ENCODE measurements at places on chromosomes 11 and 22. TPM values are rescaled to one million over a fixed set of nuclear protein-coding genes. Genes with fewer than 3 reads are reported as not detected.

DNA sequence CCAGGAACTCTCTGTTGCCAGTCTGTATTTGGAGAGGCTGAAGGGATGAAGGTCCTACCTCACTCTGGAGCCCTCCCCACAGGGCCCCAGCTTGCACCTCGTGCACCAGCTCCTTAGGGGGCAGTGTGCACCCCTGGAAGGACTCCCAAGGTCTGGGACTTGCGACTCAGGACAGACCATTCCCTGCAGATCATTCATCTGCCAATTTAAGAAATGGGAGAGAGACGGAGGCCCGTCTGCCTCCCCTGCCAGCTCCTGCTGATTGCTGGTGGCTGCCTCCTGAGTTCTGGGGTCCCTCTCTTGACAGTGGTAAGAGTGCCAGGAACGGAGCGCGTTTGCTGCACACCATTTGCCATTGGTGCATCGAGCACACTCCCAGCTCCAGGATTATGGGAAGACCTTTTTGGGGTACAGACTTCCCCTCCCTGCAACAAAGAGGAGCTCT, 27.4 kb upstream of the MALAT1 start:
- no peak for DNase-seq

- DNase-seq: no peak
Measured at GRCh38 chr11:2303627-2304505, 2.1 kb downstream of the TSPAN32 start.

GRCh38 chr11:8225589-8226036, 38.1 kb downstream of the LMO1 start:
- DNase-seq: peak; percentile 67

GRCh38 chr11:61018059-61018458, 46.6 kb downstream of the CD6 start:
- no peak for DNase-seq

DNA sequence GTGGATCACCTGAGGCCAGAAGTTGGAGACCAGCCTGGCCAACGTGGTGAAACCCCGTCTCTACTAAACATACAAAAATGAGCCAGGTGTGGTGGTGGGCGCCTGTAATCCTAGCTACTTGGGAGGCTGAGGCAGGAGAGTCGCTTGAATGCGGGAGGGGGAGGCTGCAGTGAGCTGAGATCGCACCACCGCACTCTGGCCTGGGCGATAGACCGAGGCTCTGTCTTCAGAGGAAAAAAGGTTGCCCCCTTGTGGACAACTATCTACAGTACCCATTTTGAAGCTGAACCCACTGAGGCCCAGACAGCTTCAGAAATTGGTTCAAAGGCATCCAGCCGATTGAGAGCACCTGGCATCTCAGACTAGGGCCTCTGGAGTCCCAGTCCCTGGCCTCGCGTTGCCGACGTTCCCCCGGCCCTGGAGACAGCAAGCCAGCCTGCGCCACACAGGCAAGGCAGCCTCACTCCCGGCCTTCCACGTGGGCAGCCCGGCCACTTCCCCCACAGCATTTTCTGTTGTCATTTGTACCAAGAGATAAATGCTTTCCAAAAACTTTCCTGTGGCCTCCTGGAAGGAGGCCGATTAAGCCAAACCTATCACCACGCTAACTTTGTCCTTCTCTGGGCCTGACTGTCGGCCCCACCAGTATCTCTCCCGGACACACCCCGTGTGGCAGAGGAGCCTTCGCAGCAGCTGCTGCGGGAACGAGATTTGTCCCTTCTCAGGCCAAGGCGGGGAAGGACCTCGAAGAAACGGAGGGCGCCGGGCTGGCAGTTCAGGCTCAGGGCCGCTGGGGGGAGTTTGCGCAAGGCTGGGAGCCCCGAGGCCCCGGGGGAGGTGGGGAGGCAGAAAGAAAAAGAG, 82.8 kb downstream of the FLI1 start:
- peak; percentile 50 for DNase-seq

DNA sequence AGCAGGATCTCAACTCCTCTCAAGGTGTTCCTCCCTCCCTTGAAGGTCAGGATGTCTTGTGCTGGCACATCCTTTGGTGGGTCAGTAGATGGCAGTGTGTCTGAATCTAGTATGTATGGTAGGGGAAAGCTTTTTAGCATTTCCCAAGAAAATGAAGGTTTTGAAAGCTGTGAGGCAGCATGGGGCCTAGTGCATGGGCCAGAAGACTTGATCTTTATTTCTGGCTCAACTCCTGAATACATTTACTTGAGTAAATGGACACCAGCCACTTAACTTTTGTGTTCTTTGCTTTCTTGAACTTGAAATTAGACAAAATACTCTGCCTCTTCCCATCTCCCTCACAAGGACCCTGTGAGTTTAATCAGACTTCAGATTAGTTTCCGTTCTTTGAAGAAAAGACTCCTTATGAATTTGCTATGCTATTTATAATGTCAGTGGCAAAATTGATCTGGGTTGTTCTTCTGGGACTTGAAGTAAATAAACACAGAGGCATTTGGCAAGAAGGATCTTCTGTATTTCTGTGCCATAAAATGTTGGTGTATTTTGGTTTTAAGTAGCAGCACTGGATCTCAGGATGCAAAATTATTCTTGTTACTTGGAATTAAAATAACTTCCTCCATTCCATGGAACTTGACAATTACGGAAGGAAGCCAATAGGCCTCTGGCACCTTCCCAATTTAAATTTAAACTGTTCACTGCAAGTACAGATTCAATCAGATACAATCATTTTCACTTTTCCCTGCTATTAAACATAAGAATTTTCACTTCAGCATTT, 288.8 kb downstream of the CASP12 start:
- DNase-seq: peak; percentile 54

DNA sequence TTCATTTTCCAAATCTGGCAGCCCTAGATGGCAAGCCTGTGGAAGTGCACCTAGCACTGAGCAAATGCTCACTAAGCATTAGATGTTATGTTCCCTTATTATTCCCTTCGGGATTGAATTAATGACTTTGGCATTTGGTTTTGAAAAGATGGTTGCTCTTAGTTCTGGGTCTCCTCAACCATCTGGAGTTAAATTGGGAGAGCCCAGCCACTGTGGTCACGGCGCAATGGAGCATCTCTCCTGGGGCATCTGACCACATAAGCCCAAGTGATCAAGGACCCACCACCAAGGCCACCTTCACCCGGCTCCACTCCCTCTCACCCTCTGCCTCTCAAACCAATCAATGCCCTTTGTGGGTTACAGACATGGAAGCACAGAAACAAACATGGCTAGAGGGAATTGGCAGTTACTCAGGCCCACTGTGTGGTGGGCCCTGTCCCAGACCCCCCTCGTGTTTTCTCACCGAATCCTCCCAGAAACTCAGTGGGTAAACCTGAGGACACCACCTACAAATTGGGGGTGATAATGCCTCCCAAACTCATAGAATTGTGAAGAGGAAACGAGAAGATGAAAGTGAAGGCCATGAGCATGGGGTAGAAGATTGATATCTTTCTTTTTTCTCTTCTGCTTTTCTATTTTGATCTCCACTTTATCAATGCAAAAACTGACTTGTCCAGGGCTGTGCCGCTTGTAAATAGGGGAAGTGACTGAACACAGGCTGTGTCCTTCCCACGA, 52.2 kb downstream of the IRAG1 start:
- no peak for DNase-seq

DNA sequence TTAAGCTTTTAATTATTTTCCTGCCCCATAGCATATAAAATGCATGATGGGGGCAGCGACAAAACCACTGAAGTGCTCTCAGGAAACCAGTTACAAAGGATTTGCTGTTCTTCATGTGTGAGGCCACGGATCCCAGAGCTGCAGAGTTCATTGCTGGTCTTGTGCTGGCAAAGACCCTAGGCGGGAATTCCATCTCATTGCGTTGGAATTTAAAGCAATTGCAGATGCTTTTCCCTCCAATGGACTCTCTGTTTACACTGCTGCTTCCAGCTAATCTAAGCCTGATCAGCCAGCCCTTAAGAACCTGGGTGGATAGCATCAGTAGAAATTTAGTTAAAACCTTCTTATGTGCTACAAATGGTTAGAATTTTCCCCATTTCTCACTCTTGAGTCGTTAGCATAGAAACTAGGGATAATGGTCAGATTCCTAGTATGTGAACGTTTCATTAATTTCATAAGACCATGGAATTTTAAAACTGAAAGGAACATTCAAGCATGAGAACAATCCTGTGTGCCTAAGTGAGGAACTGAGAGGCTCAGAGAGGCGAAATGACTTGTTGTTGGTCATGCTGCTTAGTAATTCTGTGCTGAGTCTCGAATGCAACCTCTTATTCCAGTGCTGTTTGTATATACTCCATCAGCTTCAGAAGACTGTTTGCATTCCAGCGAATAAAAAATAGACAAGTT, 36.1 kb upstream of the ADSL start:
- DNase-seq: no peak

- DNase-seq: peak; percentile 48
Measured at GRCh38 chr11:123082977-123083376, 21.0 kb upstream of the HSPA8 start.

- no peak for DNase-seq
Measured at GRCh38 chr11:8202516-8203413, 33.9 kb upstream of the RIC3 start.

Gene PARVA
- total RNA-seq: not detected

Gene SDHD
- total RNA-seq: 87.6 TPM

Gene C11orf87
- not detected for total RNA-seq

Gene CCDC73
- total RNA-seq: not detected

Gene C11orf71
- 6.7 TPM for total RNA-seq
